ENCODE measurements at places on chromosomes 2 and 18. TPM values are rescaled to one million over a fixed set of nuclear protein-coding genes. Genes with fewer than 3 reads are reported as not detected.

- DNase-seq, result no peak
Measured at GRCh38 chr2:207782238-207783030, 12.7 kb upstream of the FZD5 start.

Gene NYAP2
- polyA plus RNA-seq, result 0.25 TPM

Gene ZSWIM2
- polyA plus RNA-seq, result not detected

Gene UXS1
- polyA plus RNA-seq, result 12.3 TPM

- DNase-seq, result peak; percentile 96
Measured at GRCh38 chr2:56183643-56184499, at the start of gene CCDC85A. TSS of gene CCDC85A (plus strand) at chr2:56183990. CDS start at chr2:56184625, 635 bp downstream.

DNA sequence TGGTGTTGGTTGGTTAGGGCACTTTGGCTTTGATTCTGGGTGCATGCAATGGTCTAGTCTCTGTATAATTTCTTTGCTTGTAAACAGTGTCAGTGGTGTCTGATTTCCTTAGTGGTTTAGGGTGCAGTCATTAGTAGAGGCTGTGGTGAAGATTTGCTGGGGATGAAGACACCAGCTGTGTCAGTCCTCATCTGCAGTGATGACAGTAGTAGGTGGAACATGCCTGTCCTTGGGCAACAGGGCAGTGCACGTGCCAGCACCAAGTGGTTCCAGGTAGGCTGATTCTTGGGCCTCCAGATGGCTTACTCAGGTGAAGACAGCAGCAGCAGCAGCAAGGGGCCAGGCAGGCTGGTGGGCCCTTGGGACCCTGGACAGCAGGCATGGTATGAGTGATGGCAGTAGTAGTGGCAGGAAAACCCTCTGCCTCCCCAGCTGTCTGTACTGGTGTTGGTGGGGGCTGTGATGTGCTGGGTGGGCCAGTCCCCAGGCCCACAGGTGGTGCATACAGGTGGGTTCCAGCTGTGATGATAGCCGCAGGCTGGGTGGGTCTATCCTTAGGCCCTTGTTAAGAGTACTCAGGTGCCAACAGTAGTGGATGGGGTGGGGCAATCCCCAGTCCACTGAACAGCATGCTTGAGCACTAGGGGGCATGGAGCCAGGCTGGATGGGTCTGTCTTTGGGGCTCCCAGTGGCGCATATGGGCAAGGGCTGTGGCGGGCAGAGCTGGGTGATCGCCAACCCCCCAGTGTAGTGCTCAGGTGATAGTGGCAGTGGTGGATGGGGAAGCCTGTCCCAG is 140.7 kb upstream of the THUMPD2 start:
- DNase-seq, result no peak

Gene UGT1A7
- 1.8 TPM for polyA plus RNA-seq

DNA sequence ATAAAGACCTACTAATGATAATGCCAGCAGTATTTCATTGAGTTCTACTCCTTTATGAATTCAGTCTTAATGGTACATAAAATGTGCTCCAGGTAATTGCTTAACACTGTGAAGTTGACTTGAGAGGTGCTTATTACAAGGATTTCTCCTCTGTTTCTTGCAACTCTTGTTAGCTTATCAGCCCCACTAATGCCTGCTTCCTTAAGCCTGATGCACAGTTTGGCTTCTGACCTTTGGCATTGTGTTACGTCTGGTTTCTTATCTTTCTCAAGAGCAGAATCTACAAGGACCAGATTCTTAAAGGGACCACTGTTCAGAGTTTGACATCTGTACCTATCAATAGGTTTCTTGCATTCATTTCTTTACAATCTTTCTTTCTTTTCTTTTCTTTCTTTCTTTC is 223.9 kb upstream of the CWC22 start:
- no peak for DNase-seq

GRCh38 chr18:25223899-25224886 is 127.8 kb downstream of the ZNF521 start:
- peak; percentile 56 for DNase-seq

DNA sequence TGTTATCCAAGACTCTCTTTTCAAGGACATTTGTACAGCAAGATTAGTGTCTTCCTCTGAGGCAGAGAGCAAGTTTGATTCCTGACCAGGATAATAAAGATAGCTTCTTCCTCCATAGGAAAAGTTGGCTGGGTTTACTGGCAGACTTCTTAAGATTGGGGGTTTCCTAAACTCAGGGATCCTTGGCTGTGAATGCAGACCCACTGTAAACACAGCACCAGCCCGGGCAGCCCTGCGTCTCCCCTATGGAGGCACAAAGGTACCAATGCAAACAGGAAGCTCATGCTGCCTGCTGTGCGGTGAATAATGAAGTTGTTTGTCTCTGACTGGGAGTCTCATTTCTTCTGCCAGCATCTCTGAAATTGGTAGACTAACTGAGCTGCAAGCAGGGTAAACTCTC is 96.2 kb upstream of the ARHGAP28 start:
- no peak for DNase-seq

DNA sequence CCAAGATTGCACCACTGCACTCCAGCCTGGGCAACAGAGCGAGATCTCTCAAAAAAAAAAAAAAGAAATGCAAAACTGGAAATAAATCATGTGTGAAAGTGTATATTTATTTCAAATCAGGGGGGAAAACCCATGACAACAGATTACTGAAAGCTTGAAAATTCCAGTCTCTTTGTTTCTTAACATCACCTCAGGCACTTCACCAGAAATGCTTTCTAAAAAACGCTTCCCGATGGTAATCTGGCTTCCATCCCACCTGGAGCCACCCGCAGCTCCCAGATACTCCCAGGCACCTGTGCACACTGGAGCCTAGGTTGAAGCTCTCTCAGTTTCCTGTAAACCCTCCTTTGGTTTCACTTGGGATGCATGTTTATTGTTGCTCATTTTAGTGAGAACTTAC is 7.2 kb upstream of the ITGB6 start:
- no peak for DNase-seq

- peak; percentile 75 for DNase-seq
Measured at GRCh38 chr18:78789850-78790249, 189.8 kb upstream of the SALL3 start.

Gene CENPO
- polyA plus RNA-seq, result 2.3 TPM

Gene M1AP
- polyA plus RNA-seq, result not detected

- no peak for DNase-seq
Measured at GRCh38 chr18:53817976-53818950, 406.2 kb downstream of the MBD2 start.

- DNase-seq, result no peak
Measured at GRCh38 chr2:84882414-84882738, 1.5 kb upstream of the TRABD2A start.

DNA sequence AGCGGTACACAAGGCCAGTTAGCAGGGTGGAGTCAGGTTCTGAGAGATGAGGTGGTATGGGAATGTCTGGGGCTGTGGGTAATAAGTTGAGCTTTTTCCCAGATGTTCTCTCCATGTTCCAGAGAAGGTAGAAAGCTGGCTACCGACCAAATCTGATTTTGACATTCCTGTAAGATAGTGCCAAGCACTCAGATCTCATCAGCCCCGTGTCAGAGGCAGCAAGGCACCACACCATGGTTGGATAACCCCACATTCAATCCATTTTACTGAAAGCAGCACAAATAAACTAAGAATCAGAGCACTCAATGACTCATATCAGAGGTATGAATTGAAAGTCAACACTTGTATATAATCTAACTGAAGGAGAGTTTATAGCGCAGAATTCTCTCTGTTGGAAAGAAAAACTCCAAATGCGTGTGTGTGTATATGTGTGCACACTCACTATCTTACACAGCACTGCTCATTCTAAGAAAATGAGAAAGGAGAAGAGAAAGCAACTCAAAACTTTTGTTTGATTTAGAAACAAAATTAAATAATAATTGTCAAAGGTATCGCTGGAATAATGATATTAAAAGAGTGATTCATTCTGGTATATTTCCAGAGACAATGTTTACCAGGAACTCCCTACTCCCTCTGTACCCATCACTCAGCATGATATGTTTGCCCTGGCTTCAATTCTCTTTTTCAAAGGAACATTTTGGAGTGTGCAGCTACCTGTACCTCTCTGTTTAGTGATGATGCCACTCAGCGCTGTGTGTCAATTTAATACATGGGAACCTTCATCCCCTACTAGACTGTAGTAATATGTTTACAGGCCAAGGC is 375.1 kb upstream of the ID2 start:
- no peak for DNase-seq

DNA sequence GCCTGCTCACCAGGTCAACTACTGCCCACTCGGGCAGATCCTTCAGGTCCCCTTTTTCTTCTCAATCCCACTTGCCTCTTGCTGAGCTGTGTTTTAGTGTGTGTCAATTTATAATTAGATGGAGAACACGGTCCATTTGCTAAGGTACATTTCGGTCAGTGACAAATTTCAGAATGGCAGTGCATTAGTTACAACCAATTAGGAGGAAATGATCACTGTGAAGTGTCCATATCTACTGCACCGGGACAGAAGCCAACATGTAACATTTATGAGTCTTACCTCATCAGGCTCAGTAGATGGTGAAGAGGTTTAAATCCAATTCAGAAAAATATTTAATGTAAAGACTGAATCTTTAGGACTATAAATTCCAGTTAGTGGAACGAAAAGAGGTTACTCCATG is 47.7 kb downstream of the CMPK2 start:
- DNase-seq, result no peak

GRCh38 chr2:110140401-110140800 is 24.8 kb upstream of the MALL start:
- no peak for DNase-seq

Gene SCN3A
- polyA plus RNA-seq, result 0.08 TPM

- no peak for DNase-seq
Measured at GRCh38 chr2:75775311-75775823, 64.7 kb upstream of the GCFC2 start.

Gene SPHKAP
- not detected for polyA plus RNA-seq

DNA sequence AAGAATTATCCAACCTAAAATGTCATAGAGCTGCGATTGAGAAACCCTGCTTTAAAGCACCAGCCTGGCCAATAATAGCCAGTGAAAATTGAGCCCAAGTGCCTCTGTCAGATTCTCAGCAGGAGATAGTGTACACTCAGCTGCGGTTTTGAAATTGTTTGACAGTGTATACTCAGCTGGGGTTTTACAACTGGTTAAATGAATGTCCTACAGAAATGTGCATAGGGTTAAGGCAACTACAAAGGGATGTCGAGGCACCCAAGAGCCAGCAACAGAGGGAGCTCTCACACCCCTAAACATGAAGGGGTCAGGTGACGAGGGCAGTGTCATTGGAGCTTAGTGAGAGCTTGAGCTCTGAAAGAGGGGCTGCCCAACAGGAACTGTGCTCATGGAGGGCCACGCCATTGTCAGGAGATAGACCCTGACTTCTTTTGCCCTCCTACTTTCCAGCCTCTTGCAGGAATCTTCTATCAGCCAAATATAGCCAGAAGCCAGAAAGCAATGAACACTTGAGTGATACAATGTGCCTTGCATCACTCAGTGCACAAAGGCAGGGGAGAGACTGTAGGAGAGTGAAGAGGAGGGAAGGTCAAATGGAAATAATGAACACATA is 15.1 kb downstream of the ACTG2 start:
- no peak for DNase-seq

DNA sequence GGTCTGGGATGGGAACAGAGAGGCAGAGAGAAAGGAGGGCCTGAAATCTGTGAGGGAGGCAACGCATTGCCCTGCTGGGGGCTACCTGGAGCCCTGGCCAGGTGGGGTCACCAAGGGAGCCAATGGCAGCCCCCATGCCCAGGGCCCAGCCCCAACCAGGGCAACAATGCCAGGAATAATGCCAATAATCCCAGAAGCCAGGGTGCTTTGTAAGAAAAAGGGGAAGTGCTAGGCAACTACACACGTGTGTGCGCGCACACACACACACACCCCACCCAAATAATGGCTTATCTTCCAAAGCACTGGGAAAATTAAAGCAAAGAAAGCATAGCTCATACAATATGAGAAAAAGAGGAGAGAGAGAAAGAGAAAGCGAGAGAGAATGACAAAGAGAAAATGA is 7.0 kb upstream of the CLEC4F start:
- no peak for DNase-seq

GRCh38 chr2:156151351-156151750 is 181.2 kb downstream of the NR4A2 start:
- no peak for DNase-seq

Gene C2orf78
- polyA plus RNA-seq, result not detected

GRCh38 chr2:112805542-112805941 is 21.2 kb upstream of the IL1A start:
- DNase-seq, result no peak

DNA sequence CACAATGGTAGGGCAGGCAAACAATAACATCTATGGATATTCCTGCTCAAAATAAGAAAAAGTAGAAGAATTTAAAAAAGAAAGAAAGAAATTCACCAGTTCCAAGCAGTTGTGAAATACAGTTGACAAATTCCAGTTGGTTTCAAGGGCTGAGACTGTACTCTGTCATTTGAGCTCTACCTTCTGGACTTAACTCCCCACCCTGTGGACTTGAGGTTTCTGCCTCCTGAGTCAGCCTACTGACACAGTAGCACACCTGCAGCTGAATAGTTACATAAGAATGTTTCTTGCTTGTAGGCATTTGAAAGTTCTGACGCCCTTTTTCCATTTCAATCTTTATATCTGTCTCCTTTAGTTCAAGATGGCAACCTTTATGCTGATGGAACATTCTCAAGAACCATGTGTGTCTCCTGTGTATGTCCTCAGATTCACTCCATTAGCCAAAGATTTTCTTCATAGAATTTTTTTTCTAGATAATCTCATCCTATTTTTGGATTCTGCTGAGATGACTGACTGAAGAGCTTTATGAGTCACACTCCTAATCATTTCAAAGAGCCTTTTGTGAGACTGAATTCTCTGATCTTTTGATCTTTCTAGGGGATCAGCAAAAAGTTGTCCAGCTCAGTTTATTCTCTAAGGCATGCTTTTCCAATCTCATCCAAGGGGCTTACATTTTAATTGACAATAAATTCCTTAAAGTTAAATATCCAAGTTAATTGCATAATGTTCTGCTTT is 19.1 kb downstream of the NETO1 start:
- DNase-seq, result no peak

- DNase-seq, result no peak
Measured at GRCh38 chr2:184304006-184304405, 294.3 kb upstream of the ZNF804A start.

DNA sequence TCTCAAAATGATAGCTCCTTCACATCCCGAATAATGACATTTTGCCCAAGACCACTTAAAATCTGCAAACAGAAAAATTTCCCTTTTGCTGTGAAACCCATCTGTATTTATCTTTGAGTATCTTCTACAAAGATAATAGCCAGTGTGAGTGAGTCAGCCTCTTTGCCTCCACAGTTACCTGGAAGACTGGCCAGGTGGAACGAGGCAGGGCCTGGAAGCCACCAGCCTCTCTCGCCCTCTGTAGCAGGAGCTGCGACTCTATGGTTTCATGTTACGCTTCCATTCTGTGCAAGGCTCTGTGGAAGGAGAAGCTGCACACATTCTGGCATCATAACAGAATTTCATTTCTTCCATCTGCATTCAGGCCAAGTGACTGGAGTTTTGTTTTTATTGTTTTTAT is 9.5 kb downstream of the ELP2 start:
- DNase-seq, result no peak

GRCh38 chr18:44156776-44157335 is 523.8 kb upstream of the SETBP1 start:
- DNase-seq, result no peak

All from aorta (tissue), 5 donors.